ENCODE measurements at places on chromosomes 1 and 21.
A peak's percentile ranks its signal among the peaks of the same experiment; 100 is the strongest.

DNA sequence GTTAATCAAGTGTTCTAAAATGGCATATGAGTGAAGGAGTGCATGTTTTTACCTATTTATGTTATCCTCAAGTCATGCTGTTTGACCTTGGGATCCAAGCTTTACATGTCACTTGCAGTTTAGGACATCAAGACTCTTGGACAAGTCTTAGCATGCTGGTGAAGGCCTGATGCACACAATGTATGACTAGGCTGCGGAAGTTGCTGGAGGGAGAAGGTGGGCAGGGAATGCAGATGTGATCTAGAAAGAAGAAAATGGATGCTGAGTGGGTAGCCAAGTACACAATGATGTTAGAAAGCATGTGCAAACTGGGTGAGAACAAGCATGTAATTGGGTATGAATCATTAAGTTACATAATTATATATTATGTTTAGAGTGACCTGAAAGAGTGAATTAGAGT is 301.8 kb downstream of the BRINP2 start:
- DNase-seq = no peak

GRCh38 chr1:50438945-50439344 is 15.7 kb upstream of the DMRTA2 start:
- DNase-seq = no peak

- DNase-seq = no peak
These were observed 23.1 kb upstream of the TOR3A start for GRCh38 chr1:179058487-179059483.

DNA sequence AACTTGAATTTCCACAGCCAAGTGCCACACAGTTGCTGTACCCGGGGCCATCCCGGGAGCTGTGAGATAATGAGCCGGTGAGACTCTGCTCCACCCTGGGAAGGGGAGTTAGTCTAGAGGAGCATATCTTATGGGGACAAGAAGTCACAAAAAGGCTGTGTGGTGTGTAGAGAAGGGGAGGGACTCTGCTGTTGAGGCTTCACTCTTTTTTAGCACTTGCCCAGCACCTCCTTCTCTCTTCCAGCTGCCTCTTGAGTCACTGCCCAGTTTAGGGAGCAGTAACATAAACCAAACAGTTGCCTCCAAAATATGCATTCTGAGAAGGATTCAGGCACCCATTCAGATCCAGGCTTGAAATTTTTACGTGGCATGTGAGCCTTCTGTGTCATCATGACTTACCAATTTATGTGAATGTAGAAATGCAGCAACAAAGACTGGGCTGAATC is 744 bp upstream of the WDR26 start:
- DNase-seq = no peak

DNA sequence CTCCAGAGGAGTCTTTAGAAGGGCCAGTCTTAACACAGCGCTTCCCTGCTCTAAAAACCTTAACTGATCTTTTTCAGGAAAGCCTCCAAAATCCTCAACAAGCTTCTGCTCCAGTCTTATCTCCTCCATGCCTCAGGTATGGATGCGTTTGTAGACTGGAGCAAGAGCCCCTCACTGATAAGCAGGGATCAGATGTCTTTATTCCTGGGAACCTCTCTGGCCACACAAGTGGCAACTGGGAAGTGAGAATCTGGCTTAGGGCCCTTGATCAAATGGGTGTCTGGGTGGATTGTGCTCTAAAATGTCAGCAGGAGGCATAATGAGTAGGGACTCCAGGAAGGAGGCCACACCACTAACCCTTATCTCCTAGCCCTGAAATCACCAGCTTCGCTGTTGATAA is 1.4 kb downstream of the ZBTB8A start:
- DNase-seq = no peak

DNA sequence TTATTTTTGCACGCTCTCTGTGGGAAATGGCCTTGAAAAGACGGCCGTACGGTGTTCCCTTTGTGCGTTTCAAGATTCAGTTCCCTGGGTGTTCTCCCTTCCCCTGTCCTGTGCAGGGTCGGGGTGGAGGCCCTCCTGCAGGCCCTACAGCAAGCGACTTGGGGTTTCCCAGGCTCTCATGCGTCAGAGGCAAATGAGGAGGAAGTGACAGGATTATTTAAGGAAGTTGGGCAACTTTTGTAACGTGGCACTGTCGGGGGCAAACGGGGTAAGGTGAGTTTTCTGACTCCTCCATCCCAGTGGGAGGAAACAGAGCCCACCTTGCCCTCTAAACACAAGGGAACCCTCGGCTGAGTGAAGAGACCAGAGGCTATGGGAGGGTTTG is 16.1 kb upstream of the AJAP1 start:
- no peak for DNase-seq

- DNase-seq = no peak
These were observed 46.1 kb downstream of the PLEKHA6 start for GRCh38 chr1:204313675-204314074.

- no peak for DNase-seq
These were observed 29.5 kb upstream of the ECE1 start for GRCh38 chr1:21319447-21320407.

- no peak for DNase-seq
These were observed 583.4 kb upstream of the ADAMTS5 start for GRCh38 chr21:27550287-27550686.

GRCh38 chr1:227395426-227396028 is 77.2 kb upstream of the CDC42BPA start:
- DNase-seq = no peak

DNA sequence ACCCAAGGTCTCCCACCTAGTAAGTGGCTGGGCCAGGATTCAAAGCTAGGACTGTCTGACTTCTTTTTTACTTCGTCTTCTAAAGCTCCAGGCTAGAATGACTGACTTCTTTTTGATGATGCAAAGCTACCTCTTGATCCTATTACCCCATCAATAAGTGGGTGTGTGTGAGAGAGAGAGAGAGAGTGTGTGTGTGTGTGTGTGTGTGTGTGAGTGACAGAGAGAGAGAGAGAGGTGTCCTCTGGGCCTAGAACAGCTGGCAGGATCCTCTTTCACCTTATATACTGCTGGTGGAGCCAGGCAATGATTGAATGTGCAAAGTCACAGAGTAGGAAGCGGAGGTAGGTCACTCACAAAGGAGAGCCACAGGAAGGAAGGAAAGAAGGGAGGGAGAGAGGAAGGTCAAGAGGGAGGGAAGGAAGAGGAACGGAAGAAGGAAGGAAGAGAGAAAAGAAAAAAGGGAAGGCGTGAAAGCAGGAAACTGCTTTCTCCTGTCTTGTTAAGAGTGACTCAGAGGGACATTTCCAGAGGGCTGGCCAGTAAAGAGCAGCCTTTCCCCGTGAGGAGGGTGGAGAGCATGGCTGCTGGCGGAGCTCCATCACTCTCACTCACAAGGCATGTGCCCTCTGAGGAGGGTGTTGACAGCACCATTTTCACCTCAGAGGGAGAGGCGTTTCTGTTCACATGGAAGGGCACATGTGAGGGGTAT is 68.9 kb downstream of the CDC7 start:
- no peak for DNase-seq

- no peak for DNase-seq
These were observed 431 bp downstream of the EEIG2 start for GRCh38 chr1:108560189-108560873.

GRCh38 chr1:230105754-230106625 is 39.0 kb downstream of the GALNT2 start:
- no peak for DNase-seq

DNA sequence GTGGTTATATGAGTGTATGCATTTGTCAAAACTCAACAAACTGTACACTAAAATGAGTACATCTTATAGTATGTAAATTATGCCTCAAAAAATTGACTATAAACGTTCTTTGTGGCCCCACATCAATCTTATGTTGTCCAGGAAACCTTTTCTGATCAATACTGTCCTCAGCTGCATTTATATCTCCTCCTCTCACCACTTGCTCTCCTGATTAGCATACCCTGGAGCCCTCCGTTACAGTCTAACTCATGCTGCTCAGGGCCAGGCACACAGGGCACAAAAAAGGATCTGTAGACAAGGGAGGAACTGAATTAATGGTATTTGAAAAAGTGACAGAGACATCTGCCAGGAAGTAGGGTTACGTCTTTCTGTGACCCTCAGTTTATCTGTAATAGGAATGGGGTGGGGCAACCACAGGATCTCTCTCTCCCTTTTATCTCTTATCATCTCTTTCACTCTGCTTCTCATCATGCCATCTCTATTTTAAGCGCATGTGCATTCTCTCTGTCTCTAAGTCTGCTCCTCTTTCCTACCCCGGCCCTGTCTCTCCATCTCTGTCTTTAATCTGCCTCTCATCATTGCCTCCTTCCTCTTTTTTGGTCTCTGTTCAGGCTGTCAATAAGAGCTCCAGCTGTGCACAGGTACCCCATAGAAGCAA is 7.0 kb upstream of the TAL1 start:
- DNase-seq = no peak

- no peak for DNase-seq
These were observed 40.3 kb upstream of the CCDC190 start for GRCh38 chr1:162901243-162901642.

DNA sequence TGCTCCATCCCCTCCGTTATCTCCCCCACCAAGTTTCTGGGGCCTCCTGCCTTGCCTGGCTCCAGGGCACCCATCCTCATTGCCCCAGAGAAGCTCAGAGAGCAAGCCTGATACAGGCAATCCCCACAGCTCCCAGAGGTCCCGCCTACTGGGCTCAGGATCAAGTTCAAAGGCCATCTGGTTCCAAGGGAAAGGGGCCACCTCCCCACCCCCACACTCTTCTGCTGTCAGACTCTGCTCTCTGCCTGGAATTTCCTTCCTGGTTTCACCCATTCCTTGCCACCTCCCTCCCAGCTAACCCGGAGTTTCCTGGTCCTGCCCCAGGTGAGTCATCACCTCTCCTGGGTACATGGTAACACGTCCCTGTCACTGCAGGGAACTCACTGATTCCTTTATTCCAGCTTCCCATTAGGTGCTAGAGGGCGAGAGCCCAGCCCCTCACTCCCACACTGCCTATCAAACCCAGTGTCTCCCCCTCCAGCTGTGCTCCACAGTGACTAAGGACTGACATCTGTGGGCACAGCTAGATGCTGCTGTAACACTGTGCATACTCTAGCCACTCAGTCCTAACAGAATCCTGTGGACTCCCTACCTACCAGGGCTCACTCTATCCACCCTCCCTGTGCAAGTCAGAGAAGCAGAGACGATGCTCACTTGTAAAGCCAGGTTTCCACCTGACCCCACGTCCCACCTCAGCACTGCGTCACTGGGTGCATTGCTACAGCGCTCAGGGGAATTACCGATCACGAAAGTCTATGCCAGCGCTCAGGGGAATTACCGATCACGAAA is 21.8 kb downstream of the RSPH1 start:
- no peak for DNase-seq

- DNase-seq = no peak
These were observed 1350.4 kb downstream of the AMY1C start for GRCh38 chr1:105100102-105100501.

- DNase-seq = peak; percentile 78
These were observed 1.1 kb downstream of the BCAR3 start for GRCh38 chr1:93680420-93681100.

GRCh38 chr1:52915211-52915854 is 6.2 kb downstream of the ECHDC2 start:
- DNase-seq = no peak

- DNase-seq = no peak
These were observed 12.5 kb downstream of the MAST2 start for GRCh38 chr1:45815667-45816458.

- no peak for DNase-seq
These were observed 631.8 kb downstream of the AJAP1 start for GRCh38 chr1:5286244-5286643.

DNA sequence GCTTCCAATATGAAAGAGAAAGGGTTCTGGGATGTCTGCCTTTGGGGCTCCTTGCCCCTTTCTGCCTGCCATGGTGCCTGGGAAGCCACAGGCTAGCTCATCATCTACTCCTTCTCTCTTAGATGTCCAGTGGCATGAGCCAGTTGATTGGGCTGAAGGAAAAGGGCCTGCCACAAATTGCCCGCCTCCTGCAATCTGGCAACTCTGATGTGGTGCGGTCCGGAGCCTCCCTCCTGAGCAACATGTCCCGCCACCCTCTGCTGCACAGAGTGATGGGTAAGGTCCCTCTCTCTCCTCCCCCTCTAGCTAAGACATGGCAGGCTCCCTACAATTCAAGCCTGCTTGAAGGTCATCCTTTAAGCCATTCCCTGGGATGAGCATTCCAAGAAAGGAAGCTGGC is 41.0 kb downstream of the PKP1 start:
- DNase-seq = no peak

DNA sequence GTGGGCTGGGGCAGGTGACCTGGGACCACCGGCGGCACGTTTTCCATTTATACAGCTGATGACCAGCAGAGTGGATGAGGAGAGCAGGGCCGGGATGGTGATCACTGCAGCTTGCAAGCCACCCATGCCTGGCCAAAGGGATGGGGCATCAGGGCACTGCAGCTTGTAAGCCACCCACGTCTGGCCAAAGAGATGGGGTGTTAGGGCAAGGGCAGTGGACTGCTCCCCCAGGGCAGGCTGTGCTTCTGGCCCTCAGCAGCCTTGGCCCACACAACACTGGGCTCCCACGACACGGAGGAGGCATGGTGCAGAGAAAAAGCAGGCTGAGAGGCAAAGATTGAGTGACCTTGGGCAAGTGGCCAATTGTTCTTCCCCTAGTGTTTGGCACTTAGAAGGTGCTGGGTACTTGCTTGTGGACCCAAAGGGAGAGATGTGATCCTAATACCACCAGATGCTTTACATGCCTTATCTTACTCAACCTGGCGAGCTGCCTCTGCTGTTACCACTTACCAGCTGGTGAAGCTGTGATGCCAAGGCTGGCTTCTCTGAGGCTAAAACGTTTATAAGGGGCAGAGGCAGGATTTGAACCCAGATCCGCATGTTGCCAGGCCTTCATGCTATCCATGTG is 48.3 kb downstream of the TRIM62 start:
- DNase-seq = no peak

- DNase-seq = no peak
These were observed 23.8 kb downstream of the FH start for GRCh38 chr1:241495741-241496140.

DNA sequence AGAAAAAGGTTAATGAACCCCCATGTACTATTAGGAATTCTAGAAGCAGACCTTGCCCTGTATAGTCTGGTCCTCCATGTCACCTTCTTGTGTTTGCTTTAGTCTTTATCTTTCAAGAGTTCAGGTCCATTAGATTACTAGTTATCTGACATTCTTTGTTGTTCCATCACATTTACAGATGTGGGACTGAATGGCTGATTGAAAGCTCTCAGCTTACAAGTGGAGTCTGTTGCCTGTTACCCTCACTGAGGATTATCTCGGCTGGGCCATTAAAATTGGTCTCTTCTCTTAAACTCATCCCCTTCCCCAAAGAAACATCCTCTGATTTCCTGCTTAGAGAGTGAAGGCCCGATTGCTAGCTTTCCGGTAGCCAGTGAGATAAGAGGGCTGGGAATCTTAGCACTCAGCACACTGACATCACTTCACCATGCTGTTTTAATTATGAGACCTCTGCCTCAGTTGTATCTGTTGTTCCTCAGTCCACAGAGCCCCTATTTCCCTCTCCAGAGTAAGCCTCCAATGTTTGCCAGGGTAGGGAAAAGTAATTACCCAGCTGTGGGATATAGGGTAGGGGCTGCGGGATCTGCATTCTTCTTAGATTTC is 76.8 kb downstream of the LPGAT1 start:
- DNase-seq = no peak

- no peak for DNase-seq
These were observed 34.1 kb upstream of the LHX4 start for GRCh38 chr1:180195916-180196315.

GRCh38 chr1:67339623-67340343 is 32.1 kb downstream of the IL12RB2 start:
- DNase-seq = no peak
